Ovary (tissue), 10 donors: ENCODE measurements at places on chromosomes 6 and 20. TPM values are rescaled to one million over a fixed set of nuclear protein-coding genes. Genes with fewer than 3 reads are reported as not detected.
A peak's percentile ranks its signal among the peaks of the same experiment; 100 is the strongest.

DNA sequence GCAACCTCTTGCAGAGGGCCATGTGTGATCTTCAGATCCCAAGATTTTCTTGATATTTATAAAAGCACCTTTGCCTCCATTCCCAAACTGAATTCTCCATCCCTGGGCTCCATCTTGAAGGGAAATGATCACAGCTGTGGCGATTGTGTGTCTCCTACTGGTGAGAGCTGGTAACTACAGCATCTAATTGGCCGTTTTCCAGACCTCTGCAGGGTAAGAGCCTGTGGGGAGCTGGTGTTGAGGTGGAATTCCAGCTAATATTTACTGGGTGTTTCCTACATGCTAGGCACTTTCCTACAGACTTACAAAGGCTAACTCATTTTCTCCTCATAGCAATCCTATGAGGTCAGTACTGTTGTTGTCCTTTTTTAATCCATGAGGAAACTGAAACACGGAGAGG lies 59.2 kb upstream of the FNDC1 start:
- no peaks in the 10 kb centered on the region for H3K36me3 ChIP-seq
- no peak overlapping the region for H3K4me3 ChIP-seq
- no peaks in the 10 kb centered on the region for H3K27me3 ChIP-seq
- no peaks in the 10 kb centered on the region for H3K4me1 ChIP-seq

Gene SYNDIG1
- 0.94 TPM for total RNA-seq

Gene TCP1
- 139 TPM for total RNA-seq

DNA sequence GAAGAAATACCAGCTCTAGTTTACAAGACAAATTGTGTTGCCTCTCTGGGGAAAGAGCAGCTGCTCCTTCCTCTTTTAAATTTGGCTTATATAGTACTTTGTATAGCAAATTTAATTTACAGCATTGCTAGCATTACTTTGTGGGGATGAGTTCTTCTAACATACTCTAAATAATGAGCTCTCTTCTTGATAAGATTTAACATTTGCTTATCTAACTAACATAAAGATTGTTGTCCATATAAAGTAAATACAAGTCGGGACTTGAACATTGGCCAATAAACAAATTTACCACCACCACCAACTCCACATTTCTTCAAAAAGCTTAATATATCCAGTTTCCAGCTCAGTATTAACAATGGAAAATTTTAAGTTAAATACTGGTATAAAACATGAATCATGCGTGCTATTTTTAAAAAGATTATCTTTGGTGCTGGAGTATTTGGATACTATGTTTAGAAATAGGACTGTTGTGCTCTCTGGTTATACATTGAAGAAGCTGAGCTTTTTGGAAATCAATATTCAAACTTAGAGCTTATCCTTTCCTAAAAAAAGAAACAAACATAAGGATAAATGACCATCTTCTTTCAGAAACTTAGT lies 1146.9 kb upstream of the GJE1 start:
- DNase-seq, result no peak
- no peaks in the 10 kb centered on the region for H3K27me3 ChIP-seq
- H3K4me3 ChIP-seq, result no peak overlapping the region
- H3K36me3 ChIP-seq, result no peaks in the 10 kb centered on the region
- no peaks in the 10 kb centered on the region for H3K4me1 ChIP-seq

Gene TRIM40
- total RNA-seq, result not detected

DNA sequence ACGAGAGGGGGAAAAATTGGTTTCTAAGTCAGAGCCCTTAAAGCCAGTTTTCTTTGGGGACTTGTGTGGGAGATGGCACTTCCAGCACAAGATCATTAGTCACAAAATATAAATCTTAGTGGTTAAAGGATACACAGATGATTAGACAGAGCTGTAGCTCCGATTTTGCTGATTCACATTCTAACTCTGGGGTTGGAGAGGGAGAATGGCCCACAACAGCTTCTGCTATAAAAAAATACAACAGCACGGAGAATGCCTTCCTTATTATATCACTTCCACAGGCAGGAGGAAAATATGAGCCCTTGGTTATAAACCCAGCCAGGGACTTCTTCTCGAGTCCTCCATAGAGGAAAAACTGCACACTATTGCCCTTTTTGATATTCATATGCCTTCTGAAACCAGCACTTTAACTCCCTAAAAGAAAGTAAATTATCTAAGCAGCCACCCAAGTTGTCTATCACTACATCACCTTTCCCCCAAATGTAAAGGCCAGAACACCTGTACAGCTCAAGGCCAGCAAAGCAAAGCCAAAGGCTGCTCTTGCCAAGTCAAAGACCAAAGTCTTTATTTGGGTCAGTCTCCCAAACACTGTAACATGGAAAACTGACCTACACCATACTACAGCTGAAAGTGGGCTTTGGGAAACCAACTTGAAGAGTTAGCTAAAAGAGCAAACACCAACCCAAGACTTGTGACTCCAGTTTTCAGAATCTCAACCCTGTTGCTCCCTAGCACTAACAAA lies 10.4 kb downstream of the MRPL14 start:
- H3K27ac ChIP-seq, result no peak overlapping the region
- no peaks in the 10 kb centered on the region for H3K36me3 ChIP-seq
- no peaks in the 10 kb centered on the region for H3K27me3 ChIP-seq
- DNase-seq, result no peak
- peaks cover 4% of the 10 kb centered on the region for H3K4me1 ChIP-seq

- H3K4me3 ChIP-seq, result peak overlapping the region; percentile 71
- no peaks in the 10 kb centered on the region for H3K4me1 ChIP-seq
- peak; percentile 57 for DNase-seq
- H3K27me3 ChIP-seq, result no peaks in the 10 kb centered on the region
Observed at GRCh38 chr6:130019326-130020072, 1.1 kb downstream of the L3MBTL3 start.

- no peaks in the 10 kb centered on the region for H3K27me3 ChIP-seq
- peak overlapping the region; percentile 21 for H3K27ac ChIP-seq
- no peaks in the 10 kb centered on the region for H3K36me3 ChIP-seq
- H3K4me1 ChIP-seq, result peaks cover 8% of the 10 kb centered on the region
- H3K4me3 ChIP-seq, result no peak overlapping the region
Observed at GRCh38 chr6:18042536-18043145, 55.2 kb upstream of the KIF13A start.

Gene CALHM5
- total RNA-seq, result 0.57 TPM

DNA sequence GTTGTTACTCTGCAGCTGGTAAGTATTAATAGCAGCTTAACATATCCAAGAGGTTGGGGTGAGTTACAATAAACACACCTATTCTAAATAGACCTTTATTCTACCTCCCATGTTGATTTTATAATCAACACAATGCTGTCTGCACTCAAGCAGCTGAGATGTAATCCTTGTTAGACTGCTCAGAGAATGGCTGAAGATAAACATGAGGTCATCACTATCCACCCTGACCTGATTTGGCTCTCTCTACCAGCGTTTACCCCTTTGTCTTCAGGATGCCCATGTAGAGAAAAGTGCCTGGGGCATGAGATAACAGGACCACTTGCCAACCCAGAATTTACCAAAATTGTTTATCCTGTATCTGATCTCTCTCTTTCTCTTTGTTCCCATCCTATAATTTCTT lies 220.7 kb upstream of the DEFB112 start:
- no peak overlapping the region for H3K4me3 ChIP-seq
- no peak for DNase-seq
- H3K27me3 ChIP-seq, result no peaks in the 10 kb centered on the region

DNA sequence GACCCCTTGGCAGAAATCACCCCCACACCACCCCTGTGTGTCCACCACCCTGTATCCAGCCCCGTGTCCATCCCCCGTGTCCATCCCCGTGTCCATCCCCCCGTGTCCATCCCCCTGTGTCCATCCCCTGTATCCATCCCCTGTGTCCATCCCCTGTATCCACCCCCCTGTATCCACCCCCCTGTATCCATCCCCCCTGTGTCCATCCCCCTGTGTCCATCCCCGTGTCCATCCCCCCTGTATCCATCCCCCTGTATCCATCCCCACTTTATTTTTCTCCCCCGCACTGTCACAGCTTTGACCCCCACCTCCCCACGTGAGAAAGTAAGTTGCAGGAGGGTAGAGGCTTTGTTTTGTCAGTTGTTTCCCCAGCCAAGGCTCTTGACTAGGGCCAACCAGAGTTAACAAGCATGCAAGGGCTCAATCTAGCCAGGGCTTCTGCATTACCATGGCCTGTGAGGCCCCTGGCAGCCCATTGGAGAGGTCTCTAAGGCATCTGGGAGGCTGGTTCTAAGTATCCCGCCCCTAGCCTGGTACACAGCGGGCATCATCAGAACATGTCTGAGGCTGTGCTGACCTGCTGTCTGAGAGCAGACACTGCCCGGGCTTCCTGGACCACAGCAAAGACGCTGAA lies 18.1 kb upstream of the SIRPA start:
- H3K27me3 ChIP-seq, result no peaks in the 10 kb centered on the region
- no peaks in the 10 kb centered on the region for H3K36me3 ChIP-seq
- DNase-seq, result no peak
- no peak overlapping the region for H3K27ac ChIP-seq

DNA sequence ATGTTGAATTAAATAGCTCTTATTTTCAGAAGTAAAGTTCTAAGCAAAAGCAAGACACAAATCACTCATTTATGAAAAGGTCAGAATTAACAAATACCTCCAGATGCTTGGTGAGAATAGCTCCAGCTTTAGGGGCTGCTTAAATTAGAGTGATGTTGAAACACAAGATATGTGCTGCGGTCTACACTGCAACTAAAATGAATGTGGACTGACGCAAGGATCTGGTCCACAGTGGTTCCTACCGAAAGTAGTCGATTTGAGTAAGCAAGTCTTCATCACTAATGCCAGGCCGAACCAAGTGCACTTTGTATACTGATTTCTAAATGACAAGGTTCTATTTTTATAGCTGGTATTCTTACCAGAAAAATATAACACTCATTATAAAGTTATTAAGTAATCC lies 96.3 kb downstream of the PRDM1 start:
- no peaks in the 10 kb centered on the region for H3K27me3 ChIP-seq
- H3K4me3 ChIP-seq, result no peak overlapping the region
- H3K4me1 ChIP-seq, result no peaks in the 10 kb centered on the region

- no peak overlapping the region for H3K4me3 ChIP-seq
- H3K4me1 ChIP-seq, result peaks cover 2% of the 10 kb centered on the region
- DNase-seq, result no peak
- no peaks in the 10 kb centered on the region for H3K36me3 ChIP-seq
- no peaks in the 10 kb centered on the region for H3K27me3 ChIP-seq
Observed at GRCh38 chr6:108895571-108895970, 47.3 kb downstream of the ARMC2 start.

Gene LRRC1
- total RNA-seq, result 5.8 TPM

Gene GJA10
- total RNA-seq, result not detected
